T-helper 1 cell (primary cell): ENCODE measurements at places on chromosomes 1 and 21.
A peak's percentile ranks its signal among the peaks of the same experiment; 100 is the strongest.

DNA sequence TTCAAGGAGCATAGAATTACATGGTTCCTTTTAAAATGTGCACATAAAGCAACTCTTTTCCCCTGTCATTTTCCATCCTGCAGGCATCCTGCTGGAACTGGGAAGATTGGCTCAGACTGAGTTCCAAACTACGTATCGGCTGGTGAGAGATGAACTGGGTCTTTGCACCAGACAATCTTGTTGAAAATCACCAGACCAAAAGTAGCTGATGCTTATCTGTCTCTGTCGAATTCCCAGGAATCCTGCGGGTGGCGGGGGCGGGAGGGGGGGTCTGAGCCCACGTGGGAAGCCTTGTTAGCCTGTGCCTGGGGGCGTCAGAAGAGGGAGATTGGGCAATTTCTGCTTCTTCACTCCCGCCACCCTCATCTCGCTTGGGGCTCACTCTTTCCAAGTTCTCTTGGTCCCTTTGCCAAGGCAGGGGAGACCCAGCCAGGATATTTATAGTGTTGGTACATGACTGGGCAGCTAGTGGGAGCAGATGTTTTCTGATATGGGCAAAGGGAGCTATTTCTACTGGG lies 90.1 kb upstream of the SLC25A33 start:
- DNase-seq = no peak

GRCh38 chr1:219587401-219587800 lies 25.5 kb downstream of the ZC3H11B start:
- DNase-seq = no peak

- DNase-seq = no peak
Observed at GRCh38 chr1:91374086-91374485, 30.6 kb downstream of the HFM1 start.

- no peak for DNase-seq
Observed at GRCh38 chr21:25350056-25350455, 257.2 kb downstream of the MRPL39 start.

DNA sequence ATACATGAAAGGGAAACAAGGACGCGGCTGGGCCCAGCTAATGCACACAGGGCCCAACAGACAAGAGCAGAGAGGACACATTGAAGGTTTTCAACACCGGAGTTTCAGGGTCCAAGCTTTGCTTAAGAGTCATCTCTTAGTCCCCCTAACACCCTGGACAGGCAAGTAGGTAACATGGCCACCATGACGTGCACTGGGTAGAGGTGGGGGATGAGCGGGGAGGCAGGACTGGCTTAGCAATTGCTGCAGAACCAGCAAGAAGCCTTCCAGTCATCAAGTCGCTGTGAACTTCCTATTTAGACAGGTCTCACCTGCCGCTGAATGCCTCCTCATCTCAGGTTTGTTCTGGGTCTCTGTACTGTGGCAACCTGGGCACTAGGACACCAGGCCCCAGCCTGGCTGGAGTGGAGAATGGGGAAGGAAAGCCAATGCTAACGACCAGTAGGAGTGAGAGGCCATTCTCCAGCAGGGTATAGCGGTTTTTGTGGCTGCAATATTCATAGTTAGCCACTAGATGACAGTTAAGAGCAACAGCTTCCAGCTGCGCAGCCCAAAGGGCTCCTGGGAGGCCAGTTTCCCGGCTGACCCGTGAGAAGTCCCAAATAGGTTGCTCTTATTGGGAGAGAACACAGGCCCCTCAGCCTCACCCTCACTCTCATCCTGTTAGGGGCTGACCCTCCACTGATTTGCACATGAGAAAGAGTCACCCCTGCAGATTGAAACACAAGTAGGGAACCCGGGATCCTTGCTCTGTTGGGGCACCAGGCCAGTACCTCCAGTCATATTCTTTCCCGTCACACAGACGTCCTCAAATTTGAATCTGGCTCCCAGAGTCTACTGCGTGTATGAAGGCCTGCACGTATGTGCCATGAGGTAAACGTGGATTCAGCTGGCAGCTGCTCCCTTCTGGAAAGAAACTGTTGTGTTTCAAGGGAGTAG lies 6.0 kb upstream of the PIGC start:
- peak; percentile 40 for DNase-seq

DNA sequence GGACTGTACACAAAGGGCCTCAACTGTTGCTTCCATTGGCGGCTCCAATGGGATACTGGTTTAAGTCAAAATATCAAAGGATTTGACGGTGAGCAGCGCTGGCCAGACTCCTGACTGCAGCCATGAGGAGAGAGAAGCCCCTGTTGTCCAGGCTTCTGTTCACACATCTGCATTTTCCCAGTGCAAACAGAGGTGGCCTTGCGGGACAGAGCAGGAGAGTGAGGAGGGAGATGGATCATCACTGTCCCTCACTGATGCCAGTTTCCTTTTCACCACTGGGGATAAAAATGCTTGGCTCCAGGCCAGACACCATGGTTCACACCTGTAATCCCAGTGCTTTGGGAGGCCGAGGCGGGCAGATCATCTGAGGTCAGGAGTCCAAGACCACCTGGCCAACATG lies 69.2 kb downstream of the SETD4 start:
- DNase-seq = no peak

GRCh38 chr21:27268290-27268689 lies 301.4 kb upstream of the ADAMTS5 start:
- no peak for DNase-seq
